IPS-NIHi11 (cell line): ENCODE measurements at places on chromosomes 4 and X.

DNA sequence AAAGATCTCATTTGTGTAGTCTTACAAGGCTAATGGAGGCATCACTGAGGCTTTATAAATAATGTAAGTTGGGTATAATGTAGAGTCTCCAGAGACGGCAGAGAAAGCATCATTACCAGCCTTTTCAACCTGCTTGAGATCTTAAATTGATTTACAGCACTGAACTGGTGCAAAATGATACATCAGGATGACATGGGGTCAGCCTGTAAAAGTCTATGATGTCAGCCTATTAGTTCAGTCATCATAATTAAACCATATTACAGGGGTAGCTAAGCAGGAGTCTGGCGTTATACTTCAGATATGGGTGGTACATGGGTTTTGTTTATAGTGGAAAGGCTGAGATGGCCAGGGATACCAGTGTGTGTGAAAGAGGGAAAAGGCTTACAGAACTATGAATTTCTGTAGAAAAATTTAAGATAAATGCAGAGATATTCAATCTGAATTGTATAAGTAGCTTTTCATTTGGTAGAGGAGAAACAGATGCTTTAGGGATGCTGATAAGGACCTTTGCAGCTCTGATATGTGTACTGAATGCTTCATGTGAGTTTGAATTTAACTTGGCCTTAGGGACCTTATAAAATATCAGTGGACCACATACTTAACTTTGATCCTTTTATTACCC is 2.7 kb downstream of the SMAD1 start:
- DNase-seq = no peak

DNA sequence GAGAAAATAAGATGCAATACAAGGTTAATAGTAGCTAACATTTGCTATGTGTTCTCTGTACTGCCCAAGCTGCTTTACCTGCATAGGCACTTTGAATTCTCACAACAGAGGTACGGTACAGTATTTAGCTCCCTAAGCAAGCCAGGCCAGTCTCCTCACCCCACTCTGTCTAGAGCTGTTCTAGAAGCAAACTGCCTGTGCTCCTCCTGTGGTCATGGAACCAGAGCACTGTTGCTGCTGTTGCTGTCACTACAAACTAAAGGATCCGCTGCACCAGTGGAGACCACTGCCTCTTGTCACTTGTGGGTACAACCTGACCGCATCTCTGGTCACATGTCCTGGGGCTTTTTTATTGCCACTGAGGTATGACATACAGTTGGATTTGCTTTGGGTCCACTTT is 19.6 kb downstream of the ZNF330 start:
- no peak for DNase-seq

- no peak for DNase-seq
These were observed 35.5 kb upstream of the CD99L2 start for GRCh38 chrX:150933945-150934350.

- DNase-seq = no peak
These were observed 2.6 kb upstream of the AMMECR1 start for GRCh38 chrX:110320381-110320987.

DNA sequence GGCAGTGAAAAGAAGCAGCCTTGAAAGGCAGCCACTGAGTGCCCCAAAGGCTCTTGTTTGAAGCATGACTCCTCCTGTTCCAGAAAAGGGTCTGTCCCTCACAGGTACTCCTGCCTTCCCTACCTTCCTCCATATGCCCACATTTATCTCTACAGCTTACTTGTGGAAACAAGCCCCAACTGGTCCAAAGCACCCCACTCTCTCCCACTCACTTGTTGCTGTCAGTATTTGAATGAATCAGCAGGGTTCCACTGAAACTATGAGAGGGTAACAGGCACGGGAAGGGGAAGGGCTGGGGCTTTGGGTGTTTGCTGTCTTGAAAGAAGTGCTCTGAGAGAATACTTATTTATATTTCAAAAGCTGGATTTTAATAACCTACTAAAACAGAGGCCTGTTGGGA is 34.9 kb downstream of the GPR143 start:
- DNase-seq = no peak
